ENCODE measurements at places on chromosomes 3 and 15.

DNA sequence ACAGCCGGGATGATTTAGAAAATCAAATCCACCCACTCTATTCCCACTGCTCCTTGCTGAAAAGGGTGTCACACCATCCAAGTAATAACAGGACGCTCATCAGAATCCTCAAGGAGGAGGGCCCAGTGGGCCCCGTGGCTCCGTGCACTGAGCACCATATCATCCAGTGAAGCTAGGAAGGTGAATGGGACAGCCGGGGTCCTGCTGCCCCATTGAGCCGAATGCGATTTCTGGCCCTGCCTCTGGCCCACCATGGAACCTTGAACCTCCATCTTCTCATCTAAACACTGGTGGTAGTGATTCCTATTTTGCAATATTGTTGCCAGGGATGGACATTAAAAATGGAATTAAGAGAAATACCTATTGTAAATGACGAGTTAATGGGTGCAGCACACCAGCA lies 99.1 kb upstream of the SLC6A11 start:
- ATAC-seq = no peak

DNA sequence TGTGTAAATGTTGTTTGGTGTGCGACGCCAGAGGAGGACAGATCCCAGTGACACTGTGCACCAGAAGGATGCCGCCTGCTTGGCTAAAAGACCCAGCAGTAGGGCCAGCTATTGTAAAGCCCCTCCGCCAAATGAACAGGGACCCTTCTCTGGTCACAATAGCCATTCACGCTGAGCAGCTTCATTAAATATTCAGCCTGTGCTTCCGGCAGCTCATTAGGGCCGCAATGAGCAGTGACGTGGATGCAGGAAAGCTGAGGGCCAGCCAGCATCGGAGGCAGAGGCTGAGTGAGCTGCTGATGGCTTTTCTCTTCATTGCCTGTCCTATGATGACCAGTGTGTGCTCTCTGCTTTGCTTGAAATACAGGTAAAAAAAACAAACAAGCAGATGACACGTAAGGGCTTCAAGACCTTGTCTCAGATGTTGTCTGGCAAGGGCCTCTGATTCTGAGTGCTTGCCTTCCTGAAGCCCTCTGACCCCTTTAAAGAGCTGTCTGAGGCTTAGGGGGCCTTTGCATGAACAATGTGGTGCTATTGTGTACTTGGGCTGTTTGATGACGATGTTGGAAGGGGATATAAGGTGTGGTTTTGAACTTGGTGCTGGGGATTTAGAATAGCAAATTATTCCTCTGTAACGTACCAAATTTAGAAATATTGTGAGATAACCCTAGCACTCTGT lies 130.4 kb downstream of the FEZF2 start:
- no peak for ATAC-seq

- ATAC-seq = no peak
Observed at GRCh38 chr3:115996420-115997108, 373.3 kb downstream of the GAP43 start.

GRCh38 chr3:70754314-70754713 lies 441.9 kb upstream of the MDFIC2 start:
- ATAC-seq = no peak

GRCh38 chr15:77122576-77122975 lies 51.7 kb upstream of the TSPAN3 start:
- no peak for ATAC-seq

Measured in SK-N-SH treated with all-trans-retinoic acid at 6 μM for 48 hours (cell line).